ENCODE measurements at places on chromosomes 3 and 15. TPM values are rescaled to one million over a fixed set of nuclear protein-coding genes. Genes with fewer than 3 reads are reported as not detected.

UBE2Q2 gene
- total RNA-seq = 27.5 TPM

SV2B gene
- total RNA-seq = 0.20 TPM

UCN2 gene
- not detected for total RNA-seq

NEDD4 gene
- 5.1 TPM for total RNA-seq

UBE2E2 gene
- 7.2 TPM for total RNA-seq

MUC20 gene
- 3.0 TPM for total RNA-seq

IFT80 gene
- 29.2 TPM for total RNA-seq

NPAP1 gene
- total RNA-seq = not detected

VPS33B gene
- 22.8 TPM for total RNA-seq

SLC15A2 gene
- 3.7 TPM for total RNA-seq

SACM1L gene
- total RNA-seq = 89.8 TPM

KNG1 gene
- total RNA-seq = not detected

CCR1 gene
- total RNA-seq = 58.6 TPM

POLQ gene
- 25.9 TPM for total RNA-seq

PLEKHO2 gene
- total RNA-seq = 25.4 TPM

ZMYND10 gene
- total RNA-seq = 2.7 TPM

TMEM158 gene
- not detected for total RNA-seq

FHIT gene
- 3.7 TPM for total RNA-seq

ADPRH gene
- 5.9 TPM for total RNA-seq

STAB1 gene
- 13.0 TPM for total RNA-seq

SOX14 gene
- not detected for total RNA-seq

RASSF1 gene
- total RNA-seq = 188 TPM

WNT7A gene
- total RNA-seq = 1.5 TPM

SPATA12 gene
- not detected for total RNA-seq

BLM gene
- 41.0 TPM for total RNA-seq

DLL4 gene
- total RNA-seq = not detected

ELL3 gene
- total RNA-seq = 4.6 TPM

GPR149 gene
- not detected for total RNA-seq

MESP2 gene
- not detected for total RNA-seq

PSMA4 gene
- total RNA-seq = 181 TPM

GALK2 gene
- 30.6 TPM for total RNA-seq

RPS27L gene
- 179 TPM for total RNA-seq

SENP2 gene
- total RNA-seq = 31.4 TPM

TNFSF10 gene
- total RNA-seq = 159 TPM

SLC9C1 gene
- not detected for total RNA-seq

P2RY13 gene
- total RNA-seq = not detected

TM4SF4 gene
- total RNA-seq = not detected

RYR3 gene
- total RNA-seq = not detected

All from activated naive CD8-positive, alpha-beta T cell treated with anti-CD3 and anti-CD28 coated beads, Interleukin-2, amount 10 ng/mL, durations not matched to agents 7 days and 5 days (primary cell).